ENCODE measurements at places on chromosomes 1 and 21. TPM values are rescaled to one million over a fixed set of nuclear protein-coding genes. Genes with fewer than 3 reads are reported as not detected.

SLAMF7 gene
- total RNA-seq = 119 TPM

GRCh38 chr1:215583185-215583749 lies 16.2 kb downstream of the KCTD3 start:
- no peaks in the 10 kb centered on the region for H3K4me1 ChIP-seq
- no peak overlapping the region for H3K27ac ChIP-seq
- peaks cover 22% of the 10 kb centered on the region for H3K36me3 ChIP-seq
- no peak for DNase-seq

CHI3L1 gene
- total RNA-seq = not detected

DNA sequence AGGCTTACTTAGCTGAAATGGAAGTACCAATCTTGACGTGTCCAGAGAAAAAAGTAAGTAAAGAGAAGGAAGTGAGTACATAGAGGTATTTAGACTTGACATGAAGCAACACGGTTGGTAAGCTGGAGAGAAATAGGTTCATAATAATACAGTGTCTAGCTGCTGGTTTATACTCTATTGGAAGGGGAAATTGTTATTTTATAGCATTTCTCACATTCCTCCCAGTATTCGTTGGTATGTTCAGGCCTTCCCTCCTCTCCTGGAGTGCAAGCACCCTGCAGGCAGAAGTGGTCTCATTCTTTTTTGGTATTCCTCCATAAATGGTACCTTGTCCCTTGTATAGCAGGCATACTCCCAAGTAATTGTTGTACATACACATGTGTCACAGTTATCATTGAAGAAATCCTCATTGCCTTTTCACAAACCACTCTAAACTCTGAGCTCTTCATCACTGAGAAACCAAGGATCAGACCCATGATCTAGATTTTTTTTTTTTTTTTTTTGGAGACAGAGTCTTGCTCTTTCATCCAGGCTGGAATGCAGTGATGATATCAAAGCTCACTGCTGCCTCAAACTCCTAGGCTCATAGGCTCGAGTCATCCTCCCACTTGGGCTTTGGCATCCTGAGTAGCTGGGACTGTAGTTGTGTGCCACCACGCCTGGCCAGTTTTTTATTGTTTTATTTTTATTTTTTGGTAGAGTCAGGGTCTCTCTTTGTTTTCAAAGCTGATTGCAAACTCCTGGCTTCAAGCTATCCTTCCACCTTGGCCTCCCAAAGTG lies 9.8 kb upstream of the IPO9 start:
- H3K27me3 ChIP-seq = no peaks in the 10 kb centered on the region
- no peaks in the 10 kb centered on the region for H3K4me1 ChIP-seq
- H3K4me3 ChIP-seq = no peak overlapping the region
- no peak for DNase-seq
- H3K36me3 ChIP-seq = peaks cover 7% of the 10 kb centered on the region
- H3K27ac ChIP-seq = no peak overlapping the region

DNA sequence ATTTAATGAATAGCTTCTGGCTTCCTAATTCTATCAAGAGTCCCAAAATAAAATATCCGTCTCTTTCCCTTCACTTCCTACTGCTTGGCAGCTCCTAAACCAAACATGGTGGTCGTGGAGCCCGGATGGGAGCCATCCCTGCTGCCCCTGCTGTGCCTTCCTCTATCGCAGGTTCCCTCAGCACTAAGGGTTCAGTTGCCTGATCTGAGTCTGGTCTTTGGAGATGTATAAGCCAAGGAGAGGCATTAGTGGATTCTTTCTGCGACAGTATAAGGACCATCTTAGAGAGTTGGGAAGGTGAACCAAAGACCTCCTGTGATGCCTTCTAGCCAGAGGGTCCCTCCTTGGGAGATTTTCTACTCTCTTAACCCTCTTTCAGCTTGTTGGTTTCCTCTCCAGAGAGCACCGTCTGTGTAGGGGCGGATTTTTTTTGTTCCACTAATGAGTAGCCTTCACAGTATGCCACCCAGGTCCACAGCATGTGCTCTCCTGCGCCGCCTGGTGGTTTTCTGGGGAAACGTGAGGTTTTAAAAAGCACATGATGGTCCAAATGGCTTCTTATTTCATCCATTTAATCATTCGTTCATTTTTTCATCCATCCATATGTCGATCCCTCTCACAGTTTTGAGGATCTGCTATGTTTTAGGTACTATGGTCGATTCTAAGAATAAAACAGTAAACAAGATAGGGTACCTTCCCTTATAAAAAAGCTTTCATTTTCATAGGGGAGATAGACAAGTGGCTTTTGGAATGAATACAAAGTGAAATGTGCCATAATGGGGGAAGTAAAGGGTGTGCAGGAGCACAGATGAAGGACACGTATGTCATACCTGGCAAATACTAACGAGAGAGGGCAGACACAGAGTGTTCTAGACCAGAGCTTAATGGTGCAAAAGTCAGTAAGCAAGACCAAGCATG lies 71.0 kb downstream of the NFASC start:
- no peak overlapping the region for H3K4me3 ChIP-seq
- no peaks in the 10 kb centered on the region for H3K36me3 ChIP-seq
- no peaks in the 10 kb centered on the region for H3K4me1 ChIP-seq

GRCh38 chr1:54276617-54277450 lies 76.9 kb downstream of the MRPL37 start:
- no peaks in the 10 kb centered on the region for H3K27me3 ChIP-seq
- DNase-seq = no peak
- no peak overlapping the region for H3K27ac ChIP-seq

- peaks cover under 1% of the 10 kb centered on the region for H3K4me1 ChIP-seq
- no peaks in the 10 kb centered on the region for H3K27me3 ChIP-seq
- no peak overlapping the region for H3K27ac ChIP-seq
- H3K36me3 ChIP-seq = peaks cover 20% of the 10 kb centered on the region
- no peak overlapping the region for H3K4me3 ChIP-seq
- no peak for DNase-seq
Measured at GRCh38 chr1:201499795-201500669, 6.9 kb downstream of the CSRP1 start.

DNA sequence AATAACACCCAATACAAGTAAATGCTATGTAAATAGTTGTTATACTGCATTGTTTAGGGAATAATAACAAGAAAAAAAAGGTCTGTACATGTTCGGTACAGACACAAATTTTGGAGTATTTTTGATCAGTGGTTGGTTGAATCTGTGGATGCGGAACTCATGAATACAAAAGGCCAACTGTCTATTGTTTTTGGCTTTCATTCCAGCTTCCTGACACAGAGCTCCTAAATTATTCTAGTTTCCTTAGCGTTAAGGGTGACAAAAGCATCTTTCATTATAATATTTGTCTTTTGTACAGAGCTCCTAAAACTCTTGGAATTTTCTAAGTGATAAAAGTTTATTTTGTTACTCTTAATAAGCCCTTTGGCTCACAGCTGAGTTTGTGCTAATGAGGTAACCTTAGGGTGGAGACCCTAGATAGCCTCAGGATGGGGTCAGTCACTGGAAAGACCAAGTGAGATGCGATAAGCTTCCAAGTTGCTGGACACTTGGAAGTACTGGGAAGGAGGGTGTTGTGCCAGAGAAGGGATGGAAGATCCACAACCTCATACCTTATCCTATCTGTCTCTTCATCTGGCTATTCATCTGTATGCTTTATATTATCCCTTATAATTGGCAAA lies 57.4 kb upstream of the PRRC2C start:
- H3K4me1 ChIP-seq = no peaks in the 10 kb centered on the region
- no peaks in the 10 kb centered on the region for H3K36me3 ChIP-seq
- H3K27me3 ChIP-seq = peaks cover 2% of the 10 kb centered on the region
- DNase-seq = no peak
- no peak overlapping the region for H3K27ac ChIP-seq

GRCh38 chr1:83545066-83545862 lies 453.7 kb downstream of the TTLL7 start:
- no peaks in the 10 kb centered on the region for H3K4me1 ChIP-seq
- no peak overlapping the region for H3K27ac ChIP-seq
- H3K27me3 ChIP-seq = peaks cover 1% of the 10 kb centered on the region
- H3K36me3 ChIP-seq = no peaks in the 10 kb centered on the region
- H3K4me3 ChIP-seq = no peak overlapping the region
- DNase-seq = no peak

DNA sequence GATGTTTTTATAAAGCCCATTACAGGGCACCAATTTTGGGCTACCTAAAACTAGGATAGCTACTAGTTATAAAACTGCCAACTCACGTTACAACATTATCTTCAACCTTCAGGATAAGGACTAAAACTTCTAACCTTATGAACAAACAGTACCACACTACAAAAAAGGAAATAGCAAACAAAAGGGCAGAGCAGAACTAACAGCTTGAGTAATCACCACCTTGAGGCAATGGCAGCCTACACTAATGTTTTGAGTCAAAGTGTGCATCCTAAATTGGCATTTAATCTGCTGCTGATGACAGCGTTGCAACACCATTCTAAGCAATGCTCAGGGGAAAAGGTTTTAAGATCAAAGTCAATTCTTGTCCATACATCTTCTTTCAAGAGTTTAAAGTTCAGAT lies 27.2 kb downstream of the PTP4A2 start:
- H3K4me1 ChIP-seq = peaks cover 38% of the 10 kb centered on the region
- H3K4me3 ChIP-seq = no peak overlapping the region
- no peak for DNase-seq
- peaks cover 94% of the 10 kb centered on the region for H3K36me3 ChIP-seq
- peak overlapping the region; percentile 20 for H3K27ac ChIP-seq
